Cerebellum (tissue), 4 donors: ENCODE measurements at places on chromosomes 1 and 21. TPM values are rescaled to one million over a fixed set of nuclear protein-coding genes. Genes with fewer than 3 reads are reported as not detected.
A peak's percentile ranks its signal among the peaks of the same experiment; 100 is the strongest.

- DNase-seq: no peak
Measured at GRCh38 chr21:35632711-35633110, 427.6 kb downstream of the SETD4 start.

GRCh38 chr1:232012773-232013386 lies 386.3 kb downstream of the DISC1 start:
- DNase-seq: no peak

DNA sequence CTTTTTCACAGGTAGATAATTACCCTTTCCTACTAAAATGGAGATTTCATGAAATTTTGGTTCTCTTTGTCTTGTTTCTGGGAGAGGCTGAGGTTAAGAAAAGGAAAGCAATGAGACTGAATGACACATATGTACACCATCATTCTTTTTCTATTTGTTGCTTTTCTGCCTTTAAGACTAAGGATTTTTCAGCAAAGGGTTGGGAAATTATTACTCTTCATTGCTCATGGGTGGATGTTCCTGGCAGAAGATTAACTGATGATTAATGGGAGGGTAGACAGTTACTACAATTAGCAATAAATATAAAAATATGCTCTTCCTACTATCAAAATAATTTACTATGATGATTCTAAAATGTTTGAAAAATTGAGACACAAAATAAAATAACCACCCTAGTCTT lies 316.5 kb upstream of the USP24 start:
- no peak for DNase-seq

DNA sequence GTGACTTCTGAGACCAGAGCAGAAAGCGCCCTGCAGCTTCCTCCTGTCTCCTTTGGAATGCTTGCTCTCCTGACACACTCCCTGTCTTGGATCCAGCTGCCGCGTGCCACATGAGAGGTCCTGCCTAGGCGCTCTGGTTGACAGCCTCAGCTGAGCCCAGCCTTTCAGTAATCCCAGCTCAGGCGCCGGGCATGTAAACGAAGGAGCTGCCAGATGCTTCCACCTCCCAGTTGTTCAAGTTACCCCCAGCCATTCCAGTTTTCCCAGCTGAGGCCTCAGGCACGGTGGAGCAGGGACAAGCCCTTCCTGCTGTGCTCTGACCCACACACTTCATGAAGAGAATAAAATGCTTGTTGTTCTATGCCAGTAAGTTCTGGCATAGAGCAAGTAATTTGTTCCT lies 14.3 kb upstream of the CD34 start:
- DNase-seq: no peak

- no peak for DNase-seq
Measured at GRCh38 chr1:165883056-165883455, 55.6 kb downstream of the UCK2 start.

- no peak for DNase-seq
Measured at GRCh38 chr1:18893120-18893519, 9.2 kb downstream of the ALDH4A1 start.

- DNase-seq: no peak
Measured at GRCh38 chr1:55428944-55429931, 214.1 kb upstream of the USP24 start.

DNA sequence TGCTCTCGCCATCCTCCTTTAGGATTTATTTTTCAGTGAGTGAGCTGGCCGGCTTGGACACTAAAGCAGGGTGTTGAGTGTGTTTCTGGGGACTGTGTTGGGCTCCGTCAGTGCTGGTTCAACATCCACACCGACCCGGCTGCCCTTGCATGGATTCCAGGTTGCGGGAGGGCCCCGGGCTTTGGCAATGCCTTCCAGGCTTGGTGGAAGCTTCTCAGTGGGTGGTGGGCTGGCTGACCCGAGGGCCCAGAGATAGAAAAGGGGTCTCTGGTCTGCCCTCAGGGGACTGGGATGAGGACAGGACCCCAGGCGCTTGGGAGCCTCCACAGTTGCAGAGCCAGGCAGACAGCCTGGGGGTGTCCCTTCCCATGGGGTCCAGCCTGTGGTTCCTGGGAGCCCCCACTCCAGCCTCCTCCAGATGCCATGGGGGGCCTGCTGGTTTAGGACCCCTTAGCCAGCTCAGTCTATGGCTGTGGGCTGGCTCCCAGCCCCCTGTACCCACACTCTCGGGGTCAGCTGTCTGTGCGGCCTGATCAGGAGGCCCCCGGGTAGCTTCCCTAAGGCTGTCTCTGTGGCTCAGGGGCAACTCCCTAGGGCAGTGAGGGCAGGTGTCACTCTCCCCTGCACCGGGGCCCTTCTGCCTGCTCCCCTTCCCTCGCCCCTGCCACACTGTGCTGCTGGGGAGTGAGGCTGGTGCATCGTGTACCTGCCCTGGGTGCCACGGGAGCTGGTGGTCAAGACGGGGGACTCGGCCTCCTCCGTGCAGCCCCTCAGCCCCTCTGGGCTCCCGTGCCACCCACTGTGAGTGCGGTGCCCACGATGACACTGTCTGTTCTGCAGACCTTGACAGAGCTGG lies 16.5 kb downstream of the PDXK start:
- DNase-seq: no peak

- no peak for DNase-seq
Measured at GRCh38 chr1:217495249-217495648, 135.6 kb downstream of the GPATCH2 start.

- no peak for DNase-seq
Measured at GRCh38 chr1:9346566-9346965, 53.9 kb downstream of the SPSB1 start.

DNA sequence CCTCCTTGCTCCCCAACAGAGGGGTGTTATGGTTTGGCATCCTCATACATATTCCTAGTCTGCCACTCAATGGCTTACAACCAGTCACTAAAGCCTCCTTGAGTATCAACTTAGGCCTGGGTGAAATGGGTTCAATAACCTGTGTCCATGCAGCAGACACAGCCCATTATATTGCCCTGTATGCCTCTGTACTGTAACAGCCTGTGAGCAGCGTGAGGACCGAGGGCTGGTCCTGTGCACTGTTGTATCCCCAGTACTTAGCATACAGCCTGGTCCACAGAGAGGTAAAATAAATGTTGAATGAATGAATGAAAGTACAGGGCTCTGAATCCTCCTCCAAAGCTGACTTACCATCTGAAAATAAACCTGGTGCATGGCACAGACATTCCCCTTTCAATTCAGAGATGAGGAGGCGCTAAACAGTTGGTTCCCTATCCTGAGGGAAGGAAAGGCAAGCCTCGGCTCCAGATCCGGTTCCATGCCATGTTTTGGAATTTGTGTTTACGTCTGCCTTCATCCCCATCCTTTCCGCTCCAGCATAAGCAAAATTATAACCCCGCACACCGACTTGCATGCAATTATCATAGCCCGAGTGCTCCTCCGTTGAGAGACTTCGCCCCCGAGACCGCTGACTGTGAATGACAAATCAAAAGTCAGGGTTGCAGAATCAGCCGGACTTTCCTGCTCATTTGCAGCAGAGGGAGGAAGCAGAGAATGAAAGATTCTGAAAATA lies 45.0 kb upstream of the DNAJC6 start:
- peak; percentile 85 for DNase-seq

DNA sequence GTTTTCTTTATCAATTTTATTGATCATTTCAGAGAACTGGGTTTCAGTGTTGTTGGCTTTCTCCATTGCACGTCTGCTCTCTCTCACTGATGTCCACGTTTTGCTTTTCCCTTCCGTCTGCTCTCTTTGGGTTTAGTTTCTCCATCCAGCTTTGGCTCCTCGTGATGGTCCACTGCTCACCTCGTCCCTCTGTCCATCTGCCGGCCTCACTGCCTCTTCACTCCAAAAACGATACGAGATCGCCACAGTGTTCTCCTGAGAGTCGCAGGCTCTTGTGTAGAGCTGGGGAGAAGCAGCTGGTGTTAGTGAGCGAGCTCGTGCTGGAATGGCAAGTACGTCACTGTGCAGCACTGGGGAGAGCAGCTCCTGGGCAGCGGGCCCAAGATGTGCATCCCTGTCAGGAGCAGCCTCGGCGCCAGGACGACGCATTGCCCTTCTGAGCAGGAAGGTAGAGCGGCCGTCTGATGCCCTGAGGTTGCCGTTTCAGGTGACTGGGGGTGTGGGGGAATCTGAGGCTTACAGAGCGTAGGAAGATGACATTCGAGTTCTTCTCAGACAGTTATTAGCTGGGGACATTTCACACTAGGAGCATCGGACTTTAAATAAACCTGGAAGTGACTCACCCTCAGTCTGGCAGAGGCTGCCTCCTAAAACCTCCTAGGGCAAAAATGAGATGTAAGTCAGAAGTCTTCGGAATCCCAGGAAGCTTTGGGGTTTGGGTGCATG lies 31.4 kb upstream of the PCBP3 start:
- DNase-seq: peak; percentile 82

GRCh38 chr1:242205622-242206489 lies 207.0 kb upstream of the MAP1LC3C start:
- peak; percentile 47 for DNase-seq

GRCh38 chr1:36638268-36638667 lies 155.6 kb upstream of the CSF3R start:
- DNase-seq: no peak

DNA sequence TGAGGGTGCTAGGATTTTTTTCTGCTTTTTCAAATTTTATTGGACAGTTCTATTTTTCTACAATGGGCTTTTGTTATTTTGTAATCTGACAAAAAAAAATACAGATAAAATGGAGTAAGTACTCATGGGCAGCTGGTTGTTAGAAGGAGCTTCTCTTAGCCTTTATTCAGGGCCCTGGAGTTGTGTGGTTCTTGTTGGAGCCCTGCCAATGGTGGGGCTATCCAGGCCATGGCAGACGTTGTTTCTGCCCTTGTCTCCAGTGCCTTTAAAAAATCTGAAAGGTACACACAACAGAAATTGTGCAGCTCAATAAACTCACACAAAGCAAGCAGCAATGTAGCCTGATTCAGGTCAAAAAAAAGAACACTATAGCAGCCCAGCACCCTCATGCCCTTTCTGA lies 153.5 kb upstream of the GALNT2 start:
- no peak for DNase-seq

DNA sequence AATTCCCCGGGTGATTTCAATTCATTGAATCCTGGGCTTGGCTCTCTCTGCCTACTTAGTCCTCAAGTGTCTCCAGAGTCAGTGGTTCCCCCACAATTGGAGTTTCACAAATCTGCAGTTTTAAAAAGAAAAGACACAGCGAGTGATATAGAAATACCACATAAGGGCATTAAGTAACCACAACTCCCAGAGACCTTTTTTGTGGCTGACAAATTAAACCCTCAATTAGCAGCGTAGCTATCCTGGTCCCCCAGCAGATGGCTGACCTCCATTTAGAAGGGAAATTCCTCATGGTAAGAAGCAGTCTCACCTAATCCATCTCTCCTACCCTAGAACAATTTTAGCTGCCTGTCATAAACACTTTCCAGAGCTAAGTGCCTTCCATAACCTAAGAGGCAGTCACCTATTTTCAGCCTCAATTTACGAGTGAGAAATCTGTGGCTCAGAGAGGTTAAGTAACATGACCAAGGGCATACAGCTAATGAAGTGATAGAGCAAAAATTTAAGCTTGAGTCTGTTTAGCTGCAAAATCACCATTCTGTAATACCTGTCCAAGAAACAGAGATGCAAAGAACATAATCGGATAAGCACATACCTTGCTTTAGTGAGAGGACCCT lies 56.0 kb upstream of the NBPF3 start:
- DNase-seq: no peak

- peak; percentile 50 for DNase-seq
Measured at GRCh38 chr1:228352677-228353481, 53.8 kb downstream of the TRIM11 start.

DNA sequence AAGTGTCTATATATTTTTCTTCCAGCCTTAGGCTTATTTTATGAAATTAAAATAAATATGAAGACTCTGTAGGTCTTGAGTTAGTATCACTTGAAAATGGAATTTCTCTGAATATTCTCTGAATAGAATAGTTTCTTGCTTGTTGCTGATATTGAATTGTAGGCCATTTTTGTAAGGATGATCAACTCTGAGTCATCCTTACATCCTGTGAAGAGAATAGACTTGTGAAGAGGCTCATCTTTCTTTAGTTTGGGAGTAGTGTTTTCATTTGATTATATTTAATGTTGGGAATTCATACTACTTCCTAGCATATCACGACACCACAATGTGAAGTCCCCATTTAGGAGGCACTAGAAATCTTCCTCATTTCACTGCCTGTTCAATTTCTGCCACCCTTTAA lies 27.5 kb upstream of the CD1D start:
- no peak for DNase-seq

DNA sequence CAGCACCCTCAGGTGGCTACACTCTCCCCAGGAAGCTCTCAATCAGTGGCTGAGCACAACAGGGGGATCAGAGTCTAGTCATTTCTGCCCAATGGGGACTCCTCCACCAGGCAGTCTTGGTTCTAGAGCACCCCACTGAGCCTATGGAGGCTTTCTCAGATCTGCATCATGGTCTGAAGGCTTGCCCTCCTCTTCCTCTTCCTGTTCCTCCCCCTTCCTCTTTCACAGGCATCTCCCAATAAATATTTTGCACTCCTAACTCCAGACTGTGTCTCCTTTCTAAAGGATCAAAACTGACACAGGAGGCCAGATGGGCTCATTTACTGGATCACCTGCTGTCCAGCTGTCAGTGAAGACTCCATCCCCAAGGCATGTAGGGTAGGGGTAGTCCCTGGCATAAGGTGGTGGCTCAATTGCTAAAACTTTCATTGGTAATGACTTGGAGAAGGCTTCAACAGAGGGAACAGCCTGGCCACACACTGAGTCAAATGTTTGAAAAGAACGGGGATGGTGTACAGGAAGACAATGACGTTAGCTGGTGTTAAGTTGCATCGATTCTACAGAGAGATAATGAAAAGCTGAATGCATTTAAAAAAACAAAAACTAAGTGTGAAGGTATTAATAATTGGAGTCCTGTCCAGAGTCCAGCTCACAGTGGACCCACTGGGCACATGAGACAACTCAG lies 84.2 kb upstream of the SLC2A1 start:
- DNase-seq: no peak

DNA sequence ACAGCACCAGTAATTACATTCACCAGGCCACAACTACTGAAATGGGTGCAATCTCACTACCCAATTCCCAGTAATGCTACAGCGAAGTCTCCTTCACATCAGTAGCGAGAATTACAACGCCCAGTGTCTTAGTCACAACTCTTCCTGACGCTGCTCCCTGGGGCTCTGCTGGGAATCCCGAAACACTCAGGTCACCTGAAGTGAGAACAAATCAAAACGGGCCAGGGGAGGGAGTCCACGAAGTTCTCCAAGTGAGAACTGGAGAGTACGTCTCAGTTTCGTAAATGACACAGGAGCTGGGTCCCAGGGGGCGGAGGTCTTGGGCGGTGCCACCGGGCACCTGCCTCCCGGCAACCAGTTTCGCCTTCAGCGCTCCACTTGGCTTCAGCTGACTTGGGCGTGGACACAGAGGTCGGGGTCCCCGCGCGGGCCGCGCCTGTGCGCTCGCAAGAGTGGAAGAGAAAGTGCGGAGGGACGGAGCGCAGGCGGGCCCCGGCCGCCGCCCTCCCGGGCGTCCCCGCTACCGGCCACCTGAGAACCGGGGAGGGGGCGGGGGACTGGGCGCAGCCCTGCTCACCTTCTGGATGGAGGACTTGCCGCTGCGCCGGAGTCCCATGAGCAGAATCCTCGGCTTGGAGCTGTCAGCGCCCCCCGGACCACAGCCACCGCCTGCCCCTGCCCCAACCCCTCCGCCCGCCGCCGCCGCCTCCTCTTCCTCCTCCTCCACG lies 575 bp downstream of the RRAGC start:
- DNase-seq: peak; percentile 29

The HENMT1 gene
- total RNA-seq: 17.2 TPM

The C1QC gene
- total RNA-seq: 8.4 TPM

The GBP6 gene
- 0.73 TPM for total RNA-seq

The NT5C1A gene
- total RNA-seq: 1.00 TPM

The LRRN2 gene
- 10.8 TPM for total RNA-seq

The TAF13 gene
- total RNA-seq: 31.0 TPM

The CFHR3 gene
- not detected for total RNA-seq

The SYT14 gene
- total RNA-seq: 49.5 TPM

The TCHH gene
- 0.27 TPM for total RNA-seq
